IgD-negative memory B cell (primary cell): ENCODE measurements at places on chromosomes 12 and 14. TPM values are rescaled to one million over a fixed set of nuclear protein-coding genes. Genes with fewer than 3 reads are reported as not detected.

SOX5 gene
- polyA plus RNA-seq, result 11.0 TPM

TMTC1 gene
- polyA plus RNA-seq, result not detected

TAS2R13 gene
- polyA plus RNA-seq, result not detected

DDN gene
- not detected for polyA plus RNA-seq

DEPDC4 gene
- 0.86 TPM for polyA plus RNA-seq

TPPP2 gene
- not detected for polyA plus RNA-seq
